Type B pancreatic cell (in vitro differentiated cells): ENCODE measurements at places on chromosomes 2 and 18.

DNA sequence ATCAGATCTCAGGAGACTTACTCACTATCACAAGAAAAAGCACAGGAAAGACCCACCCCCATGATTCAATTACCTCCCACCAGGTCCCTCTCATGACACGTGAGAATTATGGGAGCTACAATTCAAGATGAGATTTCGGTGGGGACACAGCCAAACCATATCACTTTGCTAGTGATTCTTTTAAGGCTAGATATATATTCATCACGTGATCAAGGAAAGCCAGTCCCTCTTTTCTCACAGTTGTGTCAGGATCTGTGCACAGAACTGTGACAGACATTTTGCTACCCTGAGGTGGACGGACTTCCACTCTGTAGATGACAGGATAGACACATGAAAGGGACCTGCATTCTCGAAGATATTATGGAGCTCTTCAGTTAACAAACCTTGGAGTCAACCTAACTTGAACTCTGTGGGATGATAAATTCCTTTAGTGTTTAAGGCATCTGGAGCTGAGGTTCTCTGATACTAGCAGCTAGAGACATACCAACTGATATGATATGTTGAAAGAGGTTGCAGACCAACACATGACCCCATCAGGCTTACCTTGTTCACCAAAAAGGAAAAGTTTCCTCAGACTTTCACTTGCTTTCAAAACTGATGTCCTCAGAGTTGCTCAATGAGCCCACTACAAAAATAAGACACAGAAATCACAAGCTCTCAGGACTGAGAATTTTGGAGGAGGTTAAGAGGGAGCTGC, 66.3 kb upstream of the SCG2 start:
- no peak for DNase-seq
- no peak overlapping the region for H3K4me3 ChIP-seq
- peaks cover 12% of the 10 kb centered on the region for H3K27me3 ChIP-seq
- H3K4me1 ChIP-seq = no peaks in the 10 kb centered on the region
- H3K36me3 ChIP-seq = no peaks in the 10 kb centered on the region

- DNase-seq = peak; percentile 71
- peak overlapping the region; percentile 100 for H3K4me3 ChIP-seq
- H3K27me3 ChIP-seq = no peaks in the 10 kb centered on the region
- H3K36me3 ChIP-seq = no peaks in the 10 kb centered on the region
Observed at GRCh38 chr2:175167076-175167791, 769 bp downstream of the ATF2 start.

DNA sequence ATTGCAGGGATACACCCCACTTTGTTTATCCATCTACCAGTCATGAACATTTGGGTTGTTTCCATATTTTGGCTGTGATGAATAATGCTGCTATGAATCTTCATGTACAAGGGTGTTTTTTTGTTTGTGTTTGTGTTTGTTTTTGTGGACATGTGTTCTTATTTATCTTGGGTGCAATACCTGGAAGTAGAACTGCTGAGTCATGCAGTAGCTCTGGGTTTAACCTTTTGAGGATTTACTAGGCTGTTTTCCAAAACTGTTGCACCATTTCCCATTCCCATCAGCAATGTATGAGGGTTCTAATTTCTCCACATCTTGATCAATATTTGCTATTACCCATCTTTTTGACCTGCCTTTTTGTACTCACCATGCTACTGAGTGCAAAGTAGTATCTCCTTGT, 140.0 kb upstream of the CYP1B1 start:
- DNase-seq = no peak
- H3K4me3 ChIP-seq = no peak overlapping the region
- no peak overlapping the region for H3K27ac ChIP-seq
- H3K27me3 ChIP-seq = no peaks in the 10 kb centered on the region

DNA sequence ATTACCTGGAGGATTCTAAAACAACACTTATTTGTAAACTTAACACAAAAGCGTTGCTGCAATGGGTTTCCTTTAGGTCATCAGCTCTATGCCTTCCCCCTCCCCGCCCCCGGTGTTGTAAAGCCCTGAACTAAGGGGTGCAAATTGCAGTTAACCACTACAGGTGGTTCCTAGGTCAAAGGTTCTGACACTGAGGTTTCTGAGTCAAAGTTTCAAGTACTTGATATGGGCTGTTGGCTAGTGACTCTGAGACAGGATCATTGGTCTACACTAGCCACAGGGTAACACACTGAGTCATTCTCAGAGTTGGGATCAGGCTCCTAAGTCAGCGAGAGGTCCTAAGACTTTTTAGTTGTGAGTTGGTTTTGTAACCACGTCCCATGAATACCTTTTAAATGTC, 15.4 kb downstream of the IL1B start:
- no peak overlapping the region for H3K4me3 ChIP-seq
- no peak for DNase-seq
- H3K27ac ChIP-seq = no peak overlapping the region
- peaks cover 15% of the 10 kb centered on the region for H3K4me1 ChIP-seq
- peaks cover 20% of the 10 kb centered on the region for H3K27me3 ChIP-seq

DNA sequence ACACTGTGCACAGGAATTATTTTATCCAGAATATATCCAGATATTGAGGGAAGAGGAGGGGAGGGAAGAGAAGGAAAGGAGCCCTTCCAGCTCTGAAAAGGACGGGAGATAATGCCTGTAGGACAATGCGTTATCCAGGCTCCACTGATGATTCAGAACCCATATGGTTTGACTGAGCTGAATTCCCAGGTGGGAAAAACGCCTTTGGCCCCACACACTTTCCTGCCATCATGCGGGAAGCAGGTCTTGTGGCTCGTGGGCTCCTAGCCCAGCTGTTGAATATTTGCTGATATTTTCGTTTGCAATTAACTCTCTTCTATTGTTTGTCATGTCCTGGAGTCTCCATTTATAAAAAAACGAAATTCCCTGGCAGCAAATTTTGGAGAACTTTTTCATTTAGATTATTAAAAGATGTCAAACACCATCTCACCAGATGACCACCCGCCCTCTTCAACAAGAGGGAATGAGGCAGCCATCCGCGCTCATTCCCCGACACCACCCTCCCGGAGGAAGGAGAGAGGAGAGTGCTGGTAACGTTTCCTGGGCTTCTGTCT, 8.9 kb downstream of the COL6A3 start:
- H3K4me1 ChIP-seq = peaks cover 37% of the 10 kb centered on the region
- DNase-seq = no peak
- no peaks in the 10 kb centered on the region for H3K36me3 ChIP-seq
- H3K27ac ChIP-seq = no peak overlapping the region
- H3K27me3 ChIP-seq = peaks cover 37% of the 10 kb centered on the region
- H3K4me3 ChIP-seq = no peak overlapping the region

DNA sequence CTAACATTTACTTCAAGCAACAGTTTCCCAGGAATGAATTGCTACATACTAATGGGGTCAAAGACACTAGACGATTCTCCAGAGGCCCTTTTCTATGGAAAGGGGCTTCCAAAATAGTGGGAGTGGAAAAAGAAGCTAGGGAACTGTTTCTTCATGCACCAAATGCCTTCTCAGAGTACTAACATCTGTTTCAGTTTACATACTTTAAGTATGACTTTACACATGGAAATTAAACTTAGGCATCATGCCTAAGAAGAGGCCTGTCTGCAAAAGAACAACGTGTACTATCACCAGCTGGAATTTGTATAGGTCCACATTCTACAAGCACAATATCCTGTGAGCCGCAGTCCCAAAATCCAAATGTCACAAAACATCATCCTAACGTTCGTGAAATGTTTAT, 29.4 kb upstream of the WDR75 start:
- no peaks in the 10 kb centered on the region for H3K36me3 ChIP-seq
- H3K27ac ChIP-seq = peak overlapping the region; percentile 1
- no peak for DNase-seq
- peak overlapping the region; percentile 61 for H3K4me3 ChIP-seq
- no peaks in the 10 kb centered on the region for H3K27me3 ChIP-seq

- H3K4me1 ChIP-seq = peaks cover 17% of the 10 kb centered on the region
- H3K27ac ChIP-seq = no peak overlapping the region
- H3K27me3 ChIP-seq = peaks cover 48% of the 10 kb centered on the region
Observed at GRCh38 chr2:27264753-27265535, 2.1 kb upstream of the SLC30A3 start.

GRCh38 chr2:135573620-135574019, 42.3 kb downstream of the R3HDM1 start:
- H3K36me3 ChIP-seq = peaks cover 7% of the 10 kb centered on the region
- no peak overlapping the region for H3K4me3 ChIP-seq
- DNase-seq = no peak
- H3K27ac ChIP-seq = no peak overlapping the region

DNA sequence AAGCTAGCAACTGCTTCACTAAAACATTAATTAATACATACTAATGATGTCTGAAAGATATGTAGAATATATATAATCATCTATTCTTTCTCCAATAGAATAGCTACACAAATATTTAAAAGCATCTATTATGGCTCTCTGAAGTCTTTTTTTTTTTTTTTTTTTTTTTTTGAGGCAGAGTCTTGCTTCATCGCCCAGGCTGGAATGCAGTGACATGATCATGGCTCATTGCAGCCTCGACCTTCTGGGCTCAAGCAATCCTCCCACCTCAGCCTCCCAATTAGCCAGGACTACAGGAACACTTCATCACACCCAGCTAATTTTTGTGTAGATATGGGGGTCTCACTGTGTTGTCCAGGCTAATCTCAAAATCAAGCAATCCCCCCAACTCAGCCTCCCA, 120.4 kb upstream of the KYNU start:
- DNase-seq = no peak
- no peak overlapping the region for H3K4me3 ChIP-seq
- H3K27me3 ChIP-seq = no peaks in the 10 kb centered on the region
- no peak overlapping the region for H3K27ac ChIP-seq
- no peaks in the 10 kb centered on the region for H3K36me3 ChIP-seq

- no peak overlapping the region for H3K4me3 ChIP-seq
- H3K27me3 ChIP-seq = no peaks in the 10 kb centered on the region
- H3K27ac ChIP-seq = no peak overlapping the region
- DNase-seq = no peak
- peaks cover 32% of the 10 kb centered on the region for H3K36me3 ChIP-seq
- H3K4me1 ChIP-seq = peaks cover 30% of the 10 kb centered on the region
Observed at GRCh38 chr2:218722419-218722818, 11.8 kb downstream of the TTLL4 start.

- no peaks in the 10 kb centered on the region for H3K36me3 ChIP-seq
- no peaks in the 10 kb centered on the region for H3K4me1 ChIP-seq
- DNase-seq = no peak
- no peak overlapping the region for H3K27ac ChIP-seq
- no peak overlapping the region for H3K4me3 ChIP-seq
Observed at GRCh38 chr2:1004398-1004797, 53.7 kb downstream of the SNTG2 start.

- H3K27me3 ChIP-seq = peaks cover under 1% of the 10 kb centered on the region
- no peak overlapping the region for H3K4me3 ChIP-seq
- no peaks in the 10 kb centered on the region for H3K4me1 ChIP-seq
- no peak for DNase-seq
- H3K36me3 ChIP-seq = no peaks in the 10 kb centered on the region
Observed at GRCh38 chr18:62464266-62464665, 58.6 kb upstream of the ZCCHC2 start.

DNA sequence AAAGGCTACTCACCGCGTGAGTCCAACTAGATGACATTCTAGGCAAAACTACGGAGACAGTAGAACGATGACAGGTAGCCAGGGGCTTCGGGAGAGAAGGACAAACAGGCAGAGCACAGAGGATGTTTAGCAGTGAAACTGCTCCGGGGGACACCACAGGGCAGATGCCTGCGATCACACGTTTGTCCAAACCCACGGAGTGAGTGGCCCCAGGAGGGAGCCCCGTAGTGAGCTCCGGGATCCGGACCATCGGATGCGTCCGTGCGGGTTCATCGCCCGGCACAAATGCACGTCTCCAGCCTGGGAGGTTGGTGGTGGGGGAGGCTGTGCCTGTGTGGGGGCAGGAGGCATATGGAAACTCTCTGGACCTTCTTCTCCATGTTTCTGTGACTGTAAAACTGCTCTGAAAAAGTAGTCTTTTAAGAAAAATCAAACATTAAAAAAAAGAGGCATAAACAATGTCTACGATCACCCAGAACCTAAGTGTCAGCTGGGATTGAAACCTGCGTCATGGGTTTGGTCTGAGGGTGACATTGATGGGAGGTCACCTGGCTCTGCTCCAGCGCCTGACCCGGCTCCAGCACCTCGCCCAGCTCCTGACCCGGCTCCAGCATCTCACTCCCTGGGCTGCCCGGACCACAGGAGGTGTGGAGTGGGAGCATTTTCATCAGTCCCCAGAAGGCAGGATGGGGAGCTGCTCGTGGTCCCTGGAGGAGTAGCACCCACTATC, 83.0 kb upstream of the CTDP1 start:
- no peak for DNase-seq
- no peak overlapping the region for H3K27ac ChIP-seq
- H3K36me3 ChIP-seq = no peaks in the 10 kb centered on the region
- H3K4me1 ChIP-seq = no peaks in the 10 kb centered on the region
- peaks cover 33% of the 10 kb centered on the region for H3K27me3 ChIP-seq

GRCh38 chr18:58313491-58314032, 269.5 kb downstream of the NEDD4L start:
- H3K4me3 ChIP-seq = no peak overlapping the region
- peaks cover 15% of the 10 kb centered on the region for H3K36me3 ChIP-seq
- peaks cover 38% of the 10 kb centered on the region for H3K4me1 ChIP-seq

DNA sequence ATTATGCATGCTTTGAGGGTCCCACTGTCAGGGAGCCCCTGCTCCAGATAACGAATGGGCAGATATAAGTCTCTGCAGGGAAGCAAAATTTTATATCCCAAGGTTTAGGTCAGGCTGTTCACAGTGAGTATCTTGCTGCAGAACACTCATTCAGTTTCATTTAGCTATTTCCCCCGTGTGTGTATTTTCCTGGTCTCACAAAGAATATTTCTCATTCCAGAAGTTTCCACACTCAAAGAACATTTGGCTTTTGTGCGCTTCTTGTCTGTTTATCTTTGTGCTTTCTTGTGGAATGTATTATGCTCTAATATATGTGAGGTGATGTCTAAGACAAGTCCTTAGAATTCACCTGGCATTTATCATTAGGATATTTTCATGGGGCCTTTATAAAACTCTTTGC, 140.4 kb upstream of the MMADHC start:
- DNase-seq = no peak
- H3K4me1 ChIP-seq = peaks cover 46% of the 10 kb centered on the region
- peaks cover 7% of the 10 kb centered on the region for H3K36me3 ChIP-seq
- no peak overlapping the region for H3K4me3 ChIP-seq
- peaks cover 41% of the 10 kb centered on the region for H3K27me3 ChIP-seq
- H3K27ac ChIP-seq = no peak overlapping the region
